ENCODE measurements at places on chromosomes 1 and 21.

- DNase-seq, result no peak
Measured at GRCh38 chr1:5993556-5994491, 1.6 kb upstream of the NPHP4 start.

- no peak for DNase-seq
Measured at GRCh38 chr1:36763771-36764170, 270.5 kb downstream of the GRIK3 start.

DNA sequence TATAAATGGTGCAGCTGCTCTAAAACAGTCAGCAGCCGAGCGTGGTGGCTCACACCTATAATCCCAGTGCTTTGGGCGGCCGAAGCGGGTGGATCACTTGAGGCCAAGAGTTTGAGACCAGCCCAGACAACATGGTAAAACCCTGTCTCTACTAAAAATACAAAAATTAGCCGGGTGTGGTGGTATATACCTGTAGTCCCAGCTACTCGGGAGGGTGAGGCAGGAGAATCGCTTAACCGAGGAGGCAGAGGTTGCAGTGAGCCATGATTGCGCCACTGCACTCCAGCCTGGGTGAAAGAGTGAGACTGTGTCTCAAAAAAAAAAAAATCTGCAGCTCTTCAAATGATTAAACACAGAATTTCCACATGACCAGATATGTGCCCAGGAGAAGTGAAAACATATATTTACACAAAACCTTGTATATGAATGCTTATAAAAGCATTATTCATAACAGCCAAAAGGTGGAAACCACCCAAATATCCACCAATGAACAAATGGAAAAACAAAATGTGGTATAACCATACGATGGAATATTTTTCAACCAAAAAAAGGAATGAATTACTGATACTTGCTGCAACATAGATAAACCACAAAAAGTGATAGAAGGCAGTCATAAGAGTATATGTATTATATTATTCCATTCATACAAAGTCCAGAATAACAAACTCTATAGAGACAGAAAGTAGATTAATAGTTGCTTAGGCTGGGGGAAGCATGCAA, 14.1 kb downstream of the EPS15 start:
- DNase-seq, result no peak

- DNase-seq, result no peak
Measured at GRCh38 chr1:53332186-53332564, 4.3 kb upstream of the LRP8 start.

DNA sequence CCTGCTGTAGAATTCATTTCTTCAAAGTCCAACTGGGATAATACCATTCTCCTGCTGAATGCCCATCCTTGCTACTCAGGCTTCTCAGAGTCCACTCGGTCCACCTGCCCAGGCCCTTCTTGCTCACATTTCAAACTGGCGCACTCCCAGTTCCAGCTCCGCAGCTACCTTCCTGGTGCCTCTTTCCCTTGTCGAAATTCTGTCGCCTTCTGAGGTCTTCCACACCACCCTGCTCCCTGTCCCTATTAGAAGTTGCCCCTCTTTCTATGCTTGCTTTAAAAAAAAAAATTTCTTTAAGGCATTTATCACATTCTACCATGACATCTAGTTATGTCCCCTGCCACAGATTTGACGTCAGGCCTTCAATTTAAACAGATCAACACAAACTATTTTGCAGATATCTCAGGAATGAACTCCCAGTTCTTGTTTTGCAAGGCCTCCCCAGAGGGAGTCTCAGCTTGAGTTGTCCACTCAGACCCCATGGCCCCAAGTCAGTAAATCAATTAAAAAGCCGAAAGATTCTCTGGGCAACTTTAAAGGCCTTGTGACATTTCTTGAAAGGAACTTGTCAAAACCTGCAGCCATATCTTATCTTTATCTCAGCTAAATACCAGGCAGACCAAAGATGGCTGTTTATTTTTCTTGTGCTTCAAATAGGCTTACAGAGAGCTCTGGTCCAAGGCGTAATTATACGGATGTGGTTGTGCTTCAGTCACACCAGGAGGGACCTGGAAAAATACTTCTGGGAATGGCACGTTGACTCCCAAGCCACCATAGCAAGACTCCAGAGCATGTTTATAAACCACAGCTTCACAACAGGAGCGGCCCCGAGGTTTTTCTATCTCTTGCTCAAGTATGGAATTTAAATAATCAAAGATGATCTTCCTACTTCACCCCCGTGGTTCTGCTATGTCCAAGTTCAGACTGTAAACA, 2.2 kb downstream of the FAM89A start:
- no peak for DNase-seq

DNA sequence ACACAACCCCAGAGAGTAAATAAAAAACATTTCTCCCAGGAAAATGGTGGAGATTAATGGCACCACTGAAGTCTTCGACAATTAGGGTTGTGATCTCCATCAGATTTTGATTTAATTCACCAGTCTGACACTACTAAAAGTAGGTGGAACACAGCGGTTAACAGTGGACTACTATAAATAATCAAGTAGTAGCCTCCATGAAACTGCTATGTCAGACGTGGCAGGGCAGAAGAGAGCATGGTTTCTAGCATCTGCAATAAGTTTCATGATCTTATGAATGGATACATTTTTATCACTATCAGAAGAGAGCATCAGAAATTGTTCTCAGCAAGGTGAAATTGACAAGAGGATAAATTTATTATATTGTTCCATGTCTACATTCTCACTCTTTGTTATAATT, 1706.6 kb downstream of the MRPL39 start:
- no peak for DNase-seq

DNA sequence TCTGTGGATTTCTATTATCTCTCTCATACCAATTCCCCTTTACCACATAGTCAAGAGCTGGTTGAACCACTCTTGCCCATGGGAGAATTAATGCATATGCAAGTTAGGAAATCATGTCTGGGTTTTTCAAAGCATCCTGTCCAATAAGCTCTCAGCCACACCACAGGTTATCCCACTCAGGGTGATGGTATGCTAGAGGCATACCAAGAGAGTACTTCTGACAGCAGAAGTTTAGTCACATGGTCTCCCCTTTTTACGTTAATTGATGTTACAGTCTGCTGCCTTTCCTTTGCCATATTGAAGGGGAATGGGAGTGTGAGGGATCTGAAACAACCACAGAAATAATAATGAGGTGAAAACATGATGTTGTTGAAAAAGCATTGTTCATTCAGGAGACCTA, 135.8 kb upstream of the PBX1 start:
- no peak for DNase-seq
